Hematopoietic multipotent progenitor cell treated with erythropoietin and hydrocortisone succinate and interleukin-3 and kit ligand, for 8 days (in vitro differentiated cells): ENCODE measurements at places on chromosomes 7 and 10.

DNA sequence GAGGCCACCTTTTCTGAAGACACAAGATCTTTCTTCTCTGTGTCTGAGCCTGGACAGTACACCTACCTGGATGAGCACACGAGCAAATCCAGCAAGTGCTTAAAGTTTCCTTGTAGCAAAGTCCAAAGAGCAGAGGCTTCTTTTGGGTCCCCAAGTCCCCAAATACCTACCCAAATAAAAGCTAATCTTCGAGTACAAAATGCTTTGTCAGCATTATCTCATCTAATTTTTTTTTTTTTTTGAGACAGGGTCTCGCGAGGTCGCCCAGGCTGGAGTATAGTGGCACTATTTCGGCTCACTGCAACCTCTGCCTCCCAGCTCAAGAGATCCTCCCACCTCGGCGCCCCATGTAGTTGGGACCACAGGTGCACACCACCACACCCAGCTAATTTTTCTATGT lies 24.6 kb downstream of the MYOF start:
- DNase-seq, result no peak

- peak; percentile 86 for DNase-seq
Measured at GRCh38 chr7:37065779-37066271, 341.5 kb upstream of the AOAH start.

GRCh38 chr7:41131956-41132355 lies 570.9 kb downstream of the INHBA start:
- DNase-seq, result no peak

- no peak for DNase-seq
Measured at GRCh38 chr7:2474813-2475677, 1.2 kb downstream of the GRIFIN start.

DNA sequence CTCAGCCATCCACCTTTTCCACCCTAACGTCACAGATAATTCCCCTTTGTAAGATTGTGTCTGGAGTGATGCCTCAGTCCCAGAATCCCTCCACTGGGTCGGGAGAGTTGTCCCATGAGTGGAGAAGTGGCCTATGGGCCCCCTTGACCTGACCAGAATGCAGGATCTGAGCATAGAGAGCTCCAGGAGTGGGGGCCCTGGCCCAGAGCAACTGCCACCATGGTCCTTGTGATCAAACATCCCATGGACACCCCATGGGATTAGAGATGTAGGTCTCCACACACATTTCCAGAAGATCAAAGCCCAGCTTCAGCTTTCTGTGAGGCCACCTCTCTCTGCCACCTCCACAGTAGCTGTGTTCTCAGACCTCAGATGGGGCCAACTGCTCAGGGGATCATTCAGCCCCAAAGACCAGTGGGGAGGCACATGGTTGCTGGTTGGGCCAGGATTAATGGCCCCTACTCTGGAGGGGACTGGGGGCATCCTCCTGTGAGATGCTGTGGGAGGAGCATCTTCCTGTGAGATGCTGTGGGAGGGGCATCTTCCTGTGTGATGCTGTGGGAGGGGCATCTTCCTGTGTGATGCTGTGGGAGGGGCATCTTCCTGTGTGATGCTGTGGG lies 28.5 kb upstream of the DPYSL4 start:
- no peak for DNase-seq

DNA sequence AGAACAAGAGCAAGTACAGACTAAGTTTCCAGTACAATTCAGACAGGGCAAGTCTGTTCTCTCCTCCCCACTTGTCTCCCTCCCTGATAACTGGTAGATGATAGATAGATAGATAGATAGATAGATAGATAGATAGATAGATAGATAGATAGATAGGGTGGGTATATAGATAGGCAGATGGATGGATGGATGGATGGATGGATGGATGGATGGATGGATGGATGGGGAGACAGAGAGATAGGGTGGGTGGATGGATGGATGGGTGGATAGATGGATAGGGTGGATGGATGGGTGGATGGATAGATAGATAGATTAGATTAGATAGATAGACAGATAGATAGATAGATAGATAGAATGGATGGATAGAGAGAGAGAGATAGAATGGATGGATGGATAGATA lies 152.8 kb upstream of the MKLN1 start:
- no peak for DNase-seq

DNA sequence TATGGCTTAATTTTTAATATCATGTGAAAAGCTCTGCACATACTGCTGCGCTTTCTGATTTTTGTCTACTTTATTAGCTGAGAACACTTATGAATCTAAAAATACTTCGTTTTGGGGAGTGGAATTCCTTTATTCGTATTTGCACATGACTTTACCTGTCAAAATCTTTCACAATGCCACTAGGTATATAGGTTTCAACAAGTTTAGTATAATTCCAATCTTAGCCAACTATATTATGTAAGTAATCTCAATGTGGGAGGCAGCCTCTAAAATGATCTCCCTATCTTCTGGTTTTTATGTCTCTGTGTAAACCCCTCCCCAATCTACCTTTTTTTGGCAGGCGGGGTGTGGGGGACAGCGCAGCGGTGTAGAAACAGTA lies 55.3 kb downstream of the PARD3 start:
- DNase-seq, result no peak

DNA sequence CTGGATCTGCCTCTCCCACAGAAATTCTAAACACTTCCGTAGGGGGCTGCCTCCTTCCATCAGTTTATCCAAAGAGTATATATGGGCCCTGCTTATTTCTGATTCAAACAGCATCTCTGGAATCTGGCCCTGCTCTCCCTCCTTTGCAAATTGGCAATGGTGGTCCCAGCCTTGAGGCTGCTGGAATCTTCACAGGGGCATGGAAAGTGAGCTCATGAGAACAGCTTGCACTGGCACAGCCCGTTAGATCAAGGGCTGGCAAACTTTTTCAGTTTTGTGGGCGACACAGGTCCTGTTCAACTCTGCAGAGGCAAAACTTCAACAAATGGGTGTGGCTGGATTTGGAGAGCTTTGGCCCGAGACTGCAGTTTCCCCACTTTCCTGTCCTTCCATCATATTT lies 526.9 kb downstream of the KCNMA1 start:
- DNase-seq, result no peak

DNA sequence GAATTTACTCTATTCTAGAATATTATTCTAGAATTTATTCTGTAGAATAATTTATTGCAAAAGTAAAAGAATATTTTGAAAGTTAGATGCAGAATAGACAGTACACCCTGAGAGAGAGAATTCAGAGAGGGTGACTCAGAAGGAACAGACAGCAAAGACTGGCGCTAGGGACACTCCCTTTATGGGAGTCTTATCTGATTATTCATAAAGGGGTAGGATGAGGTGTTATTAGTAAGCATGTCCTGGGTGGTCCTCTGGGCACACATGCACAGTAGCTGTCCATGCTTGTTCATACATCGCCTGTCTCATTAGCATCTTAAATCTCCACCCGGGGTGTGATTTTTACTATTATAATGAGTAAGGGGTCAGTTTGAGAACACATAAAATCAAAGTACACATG lies 100.1 kb downstream of the XPNPEP1 start:
- DNase-seq, result no peak

DNA sequence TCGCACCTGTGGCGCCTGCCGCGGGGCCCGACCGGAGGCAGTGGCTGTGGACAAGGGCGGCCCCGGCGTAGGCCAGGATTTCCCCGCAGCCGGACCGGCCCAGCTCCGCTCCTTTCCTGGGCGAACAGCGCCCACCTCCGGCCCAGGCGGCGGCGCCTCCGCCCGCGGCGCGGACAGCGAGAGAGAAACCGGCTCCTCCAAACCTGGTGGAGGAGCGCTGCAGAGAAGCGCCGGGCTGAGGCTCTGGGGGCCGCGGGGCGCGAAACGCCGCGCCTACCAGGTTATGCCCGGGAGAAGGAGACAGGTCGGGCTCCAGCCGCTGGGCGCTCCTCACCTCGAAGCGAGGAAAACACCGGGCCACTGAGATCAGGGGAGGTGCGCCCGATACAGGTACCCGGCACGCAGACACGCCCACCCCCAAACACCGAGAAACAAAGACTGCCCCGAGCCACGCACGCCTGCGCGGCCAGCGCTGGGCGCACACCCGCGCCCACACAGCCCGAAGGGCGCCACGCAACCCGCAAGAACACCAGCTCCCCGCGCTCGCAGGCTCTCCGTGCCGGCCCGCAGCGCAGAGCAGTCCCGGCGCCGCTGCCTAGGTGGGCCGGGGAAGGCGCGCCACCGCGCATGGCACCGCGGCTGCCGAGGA lies 3.3 kb downstream of the GRID1 start:
- DNase-seq, result peak; percentile 11

DNA sequence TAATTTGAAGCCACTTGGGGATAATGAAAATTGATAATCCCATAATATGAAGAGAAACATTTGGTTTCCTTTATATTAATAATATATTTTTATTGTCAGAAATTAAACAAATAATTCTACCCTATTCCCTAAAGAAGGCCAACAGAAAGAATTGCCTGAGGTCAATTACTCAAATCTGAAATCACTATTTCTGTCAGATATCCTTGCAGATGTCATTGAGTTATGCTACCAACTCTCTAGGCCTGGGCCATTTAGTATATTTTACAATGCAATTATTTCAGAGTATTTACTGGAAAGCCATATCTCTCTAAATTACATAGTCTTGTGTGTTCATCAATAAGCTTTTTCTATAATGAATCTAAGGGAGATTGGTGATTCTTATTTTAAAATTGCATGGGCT lies 498.1 kb downstream of the KIF20B start:
- no peak for DNase-seq

DNA sequence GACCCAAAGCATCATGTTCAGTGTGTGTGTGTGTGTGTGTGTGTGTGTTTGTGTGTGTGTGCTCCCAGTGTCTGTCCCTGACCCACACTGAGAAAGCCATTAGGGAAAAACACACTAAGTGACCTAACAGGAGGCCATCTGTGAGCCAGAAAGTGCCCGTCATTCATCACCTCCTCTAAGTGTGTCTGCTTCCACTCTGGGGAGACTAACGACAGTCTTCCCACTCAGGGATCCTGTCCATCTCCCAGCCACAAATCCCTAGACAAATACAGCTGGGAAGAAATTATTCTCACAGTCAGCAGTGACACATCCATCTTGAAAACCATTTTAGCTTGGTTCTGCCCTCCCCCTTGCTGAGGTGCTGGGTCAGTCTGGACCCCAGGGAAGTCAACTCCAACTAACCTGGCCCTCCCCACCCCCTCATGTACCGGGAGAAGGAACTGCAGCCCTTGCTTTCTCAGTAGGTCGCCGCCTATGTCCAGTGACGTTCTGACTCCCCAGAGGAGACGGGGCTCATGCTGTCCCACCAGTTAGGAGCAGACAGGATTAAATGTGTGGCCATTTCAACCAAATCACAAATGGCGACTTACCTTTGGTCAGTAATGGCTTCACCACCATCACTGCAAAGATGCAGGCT lies 296.5 kb upstream of the ZNF32 start:
- no peak for DNase-seq

GRCh38 chr7:155190688-155191087 lies 107.0 kb upstream of the INSIG1 start:
- DNase-seq, result peak; percentile 21

DNA sequence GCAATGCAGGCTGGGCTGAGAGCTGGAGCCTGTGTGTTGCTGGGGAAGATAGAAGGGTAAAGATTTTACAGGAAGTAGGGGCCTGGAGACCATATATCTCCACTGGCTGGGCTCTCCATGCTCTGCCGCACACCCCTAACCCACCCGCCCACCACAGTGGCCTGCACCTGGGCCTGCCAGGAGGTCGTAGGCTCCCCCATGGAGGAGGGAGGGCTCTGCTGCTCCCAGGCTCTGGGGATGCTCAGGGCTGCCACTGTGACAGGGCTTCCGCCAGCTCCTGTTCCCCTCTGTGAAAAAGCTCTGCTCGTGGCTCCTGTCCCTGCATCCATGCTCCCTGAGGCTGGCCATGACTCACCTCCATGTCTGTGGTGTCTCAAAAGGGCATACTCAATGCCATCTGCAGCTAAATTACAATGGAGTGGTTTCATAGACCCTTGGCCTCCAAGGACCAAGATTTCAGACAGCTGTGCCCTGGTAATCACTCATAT lies 106.0 kb downstream of the CXCL12 start:
- DNase-seq, result no peak

- DNase-seq, result no peak
Measured at GRCh38 chr7:30525429-30525828, 20.8 kb upstream of the GGCT start.

DNA sequence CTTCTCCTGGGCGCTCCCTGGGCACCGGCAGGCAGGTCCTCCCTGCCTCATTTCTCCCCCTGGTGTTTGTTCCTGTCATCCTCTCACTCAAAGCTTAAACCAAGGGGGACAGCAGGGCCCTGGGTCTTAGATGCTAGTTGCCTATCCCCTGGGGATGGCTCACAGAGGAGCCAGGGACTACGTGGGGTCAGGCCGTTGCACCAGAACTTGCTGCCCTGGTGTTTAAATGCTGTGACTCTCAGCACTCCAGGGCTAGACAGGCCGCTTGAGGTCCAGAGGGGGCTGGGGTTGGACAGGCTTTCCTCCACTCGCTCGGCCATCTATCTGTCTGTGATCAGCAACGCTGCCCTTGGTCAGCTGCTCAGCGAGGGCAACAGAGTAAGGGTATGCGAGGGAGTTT lies 340.3 kb downstream of the CXCL12 start:
- no peak for DNase-seq

DNA sequence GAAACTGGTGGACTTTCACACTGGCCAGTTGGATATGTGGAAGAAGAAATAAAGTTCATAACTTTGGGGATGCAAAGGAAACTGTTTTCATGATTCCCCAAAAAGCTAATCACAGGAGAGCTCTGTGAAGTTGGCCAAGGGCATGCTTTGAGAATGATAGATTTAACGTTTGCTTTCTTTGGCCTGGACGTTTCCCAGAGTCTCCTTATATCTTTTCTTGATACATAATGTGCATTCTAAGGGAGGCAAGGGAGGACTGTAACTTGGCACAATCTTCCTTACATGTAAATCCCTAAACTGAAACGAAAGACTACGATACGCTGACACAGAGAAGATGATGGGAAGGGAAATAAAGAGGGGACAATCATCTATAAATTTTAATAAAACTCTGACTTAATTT lies 176.5 kb upstream of the INHBA start:
- DNase-seq, result no peak

- DNase-seq, result no peak
Measured at GRCh38 chr10:49688261-49688846, 8.9 kb downstream of the C10orf53 start.

- DNase-seq, result peak; percentile 21
Measured at GRCh38 chr10:18312374-18313139, 172.3 kb downstream of the CACNB2 start.

GRCh38 chr7:130959743-130960207 lies 225.8 kb upstream of the KLF14 start:
- peak; percentile 65 for DNase-seq

GRCh38 chr10:60314069-60314940 lies 75.4 kb downstream of the ANK3 start:
- no peak for DNase-seq

GRCh38 chr10:118343115-118343514 lies 991 bp upstream of the FAM204A start:
- DNase-seq, result no peak

- DNase-seq, result peak; percentile 59
Measured at GRCh38 chr10:99548041-99548530, 15.3 kb downstream of the NKX2-3 start.

- no peak for DNase-seq
Measured at GRCh38 chr7:158120316-158120715, 467.3 kb downstream of the PTPRN2 start.

- peak; percentile 26 for DNase-seq
Measured at GRCh38 chr10:26448706-26449435, 10.7 kb downstream of the APBB1IP start.
